ENCODE measurements at places on chromosomes 1 and 21.
A peak's percentile ranks its signal among the peaks of the same experiment; 100 is the strongest.

DNA sequence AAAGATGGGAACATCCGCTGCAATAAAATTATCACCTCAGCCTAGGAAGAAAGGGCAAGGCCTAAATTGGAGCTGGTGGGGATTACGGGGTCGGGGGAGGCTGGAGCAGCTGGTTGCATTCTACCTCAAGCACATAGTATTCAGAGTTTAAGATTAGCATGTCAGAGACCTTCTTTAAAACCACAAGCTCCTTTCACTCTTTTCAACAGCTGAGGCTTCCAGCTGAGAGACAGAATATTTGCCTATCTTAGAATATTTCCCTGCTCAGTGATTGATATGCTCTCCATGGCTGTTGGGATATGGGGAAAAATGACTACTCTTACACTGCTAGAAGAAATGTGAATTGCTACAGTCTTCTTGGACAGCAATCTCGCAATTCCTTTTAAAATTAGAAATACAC, 248.6 kb downstream of the TBX15 start:
- DNase-seq: no peak

DNA sequence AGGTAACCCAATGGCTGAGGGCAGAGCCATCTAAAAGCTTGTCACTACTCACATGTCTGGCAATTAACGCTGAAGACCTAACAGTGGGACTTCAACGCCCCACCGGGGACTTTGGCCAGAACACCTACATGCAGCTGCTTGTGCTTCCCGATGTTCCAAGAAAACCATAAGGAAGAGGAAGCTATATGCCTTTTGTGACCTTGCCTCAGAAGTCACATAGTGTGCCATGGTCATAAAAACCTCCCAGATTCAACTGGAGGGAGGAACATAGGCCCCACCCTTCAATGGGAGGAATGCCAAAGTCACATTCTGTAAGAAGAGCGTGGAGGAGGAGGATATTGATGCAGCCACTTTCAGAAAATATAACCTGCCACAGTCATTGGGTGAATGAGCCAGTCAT, 147.8 kb upstream of the MAGI3 start:
- DNase-seq: no peak

GRCh38 chr1:178192686-178193085, 98.8 kb downstream of the RASAL2 start:
- DNase-seq: no peak

DNA sequence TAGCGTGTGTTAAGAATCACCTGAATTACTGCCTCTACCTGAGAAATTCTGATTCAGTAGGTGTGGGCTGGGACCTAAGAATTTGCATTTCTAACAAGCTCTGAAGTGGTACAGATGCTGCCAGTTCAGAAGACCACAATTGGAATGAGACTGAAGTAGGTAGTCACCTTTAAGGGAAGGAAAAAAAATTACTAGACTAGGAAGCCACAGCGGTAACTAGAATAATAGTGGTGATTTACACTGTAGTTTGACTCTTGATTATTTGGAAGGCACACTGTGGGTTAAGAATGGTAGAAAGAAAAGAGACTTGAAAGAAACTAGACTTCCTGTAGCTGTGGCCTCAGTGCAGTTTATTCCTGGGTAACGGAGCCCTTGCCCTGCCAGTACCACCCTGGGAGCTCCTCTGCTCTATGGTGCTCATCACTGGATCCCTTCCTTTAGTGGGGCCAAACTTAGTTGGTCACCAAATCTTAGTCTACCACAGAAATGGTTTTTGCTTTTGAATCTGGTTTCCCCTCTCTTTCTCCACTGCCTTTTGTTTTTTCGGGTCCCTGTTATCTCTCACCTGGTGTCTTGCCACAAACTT, 43.6 kb downstream of the ARID1A start:
- DNase-seq: no peak

- DNase-seq: no peak
These were observed 138.0 kb upstream of the DNAH14 start for GRCh38 chr1:224791362-224791941.

GRCh38 chr1:101238031-101238628, 1.3 kb downstream of the S1PR1 start:
- DNase-seq: peak; percentile 82

DNA sequence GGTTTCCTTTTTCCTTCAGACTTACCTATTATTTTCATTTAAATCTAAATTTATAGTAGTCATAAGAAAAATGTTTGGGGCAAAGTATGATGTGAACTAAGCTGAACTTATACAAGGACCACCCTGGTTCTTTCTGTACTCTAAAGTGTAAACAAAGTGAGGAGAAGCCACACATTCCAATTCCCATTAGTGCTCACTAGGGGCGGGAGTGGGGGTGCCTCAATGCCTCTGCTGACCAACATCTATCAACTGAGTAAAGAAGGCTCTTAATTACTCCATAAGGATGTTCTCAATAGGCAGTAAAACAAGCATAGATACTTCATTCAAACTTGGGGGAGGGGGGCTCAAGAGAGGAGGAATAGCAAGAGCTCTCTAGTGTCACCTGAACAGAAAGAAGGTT, 151.7 kb downstream of the CDC42BPA start:
- no peak for DNase-seq

DNA sequence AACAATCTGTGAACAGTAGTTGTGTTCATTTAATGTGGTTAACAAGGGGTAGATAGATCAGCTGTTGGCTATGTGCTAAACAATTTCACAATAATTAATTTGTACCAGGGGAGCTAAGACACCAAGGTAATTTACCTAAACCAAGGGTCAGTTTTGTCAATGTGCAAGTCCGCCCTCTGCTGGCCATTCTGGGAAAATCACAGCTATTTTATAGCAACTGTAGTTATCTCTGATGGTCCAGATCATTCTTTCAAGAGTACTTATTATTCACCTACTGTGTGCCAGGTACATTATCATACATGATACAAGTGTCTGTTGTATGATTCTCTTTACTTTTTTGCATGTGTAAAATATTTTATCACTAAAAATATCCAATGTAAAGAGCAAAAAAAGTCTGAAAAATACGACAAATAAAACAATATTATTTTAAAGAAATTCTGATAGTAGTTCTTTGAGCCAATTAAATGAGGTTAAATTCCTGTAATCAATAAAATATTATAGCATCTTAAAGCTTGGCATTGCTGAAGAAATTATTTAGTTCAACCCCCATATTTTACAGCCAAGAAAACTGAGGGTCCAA, 312.3 kb upstream of the FAM78B start:
- DNase-seq: peak; percentile 46

DNA sequence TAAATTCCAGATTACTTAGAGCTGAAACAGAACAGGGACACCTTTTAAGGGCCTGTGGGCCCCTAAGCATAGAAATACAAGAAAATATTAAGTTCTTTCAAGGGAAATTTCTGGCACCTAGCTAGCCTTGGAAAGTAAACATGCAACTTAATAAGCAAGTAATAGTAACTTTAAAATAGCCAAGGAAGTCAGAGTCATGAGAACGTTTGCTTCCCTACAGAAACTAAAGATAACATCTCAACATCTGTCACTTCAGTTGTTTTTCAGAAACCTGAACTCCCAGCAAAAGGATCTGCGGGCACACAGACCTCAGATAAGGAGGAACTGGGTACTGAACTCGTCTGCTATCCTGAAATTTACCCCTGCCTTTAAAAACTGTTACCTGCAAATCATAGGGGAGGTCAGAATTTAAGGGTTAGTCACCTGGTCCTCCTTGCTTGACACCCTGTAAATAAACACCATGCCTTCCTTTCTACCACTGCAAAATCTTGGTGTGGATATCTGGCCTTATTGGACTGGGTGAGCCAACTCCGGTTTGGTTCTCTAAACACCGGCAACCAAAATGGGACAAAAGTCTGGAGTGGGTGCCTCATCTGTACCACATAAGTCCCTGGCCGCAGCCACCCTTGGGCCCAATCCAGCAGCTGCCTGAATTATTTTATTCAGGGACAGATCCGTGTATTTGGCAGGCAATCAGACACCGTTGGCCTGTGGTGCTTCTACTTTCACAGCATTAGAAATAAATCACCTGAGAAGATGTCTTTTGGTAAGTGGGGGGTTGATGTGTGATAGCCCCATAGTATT, 27.9 kb downstream of the NRDC start:
- no peak for DNase-seq

GRCh38 chr21:45279446-45280177, 8.1 kb downstream of the POFUT2 start:
- no peak for DNase-seq

Data from activated T-cell treated with anti-CD3 and anti-CD28 coated beads, Interleukin-2, amount 50 U/mL, for 48 hours (primary cell).